ENCODE measurements at places on chromosomes 16 and 17.

DNA sequence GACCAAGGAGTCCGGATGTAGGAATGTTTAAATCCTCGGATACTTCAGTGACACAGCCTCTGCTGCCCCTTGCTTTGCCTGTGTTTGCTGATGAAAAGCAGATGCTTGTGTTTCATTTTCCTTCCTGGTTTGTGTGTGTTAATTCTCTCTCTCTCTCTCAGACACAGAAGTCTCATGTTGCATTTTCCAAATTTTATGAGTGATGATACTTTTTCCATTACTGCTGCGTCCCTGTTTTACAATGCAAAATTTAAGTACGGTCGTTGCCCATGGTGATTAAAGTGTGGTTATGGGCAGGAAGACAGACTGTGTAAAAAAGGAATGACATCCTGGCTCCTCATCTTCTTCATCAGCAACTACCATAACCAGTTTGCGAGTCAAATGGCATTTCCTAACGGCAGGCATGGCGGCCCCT, 5.7 kb downstream of the RMI2 start:
- no peak for DNase-seq

DNA sequence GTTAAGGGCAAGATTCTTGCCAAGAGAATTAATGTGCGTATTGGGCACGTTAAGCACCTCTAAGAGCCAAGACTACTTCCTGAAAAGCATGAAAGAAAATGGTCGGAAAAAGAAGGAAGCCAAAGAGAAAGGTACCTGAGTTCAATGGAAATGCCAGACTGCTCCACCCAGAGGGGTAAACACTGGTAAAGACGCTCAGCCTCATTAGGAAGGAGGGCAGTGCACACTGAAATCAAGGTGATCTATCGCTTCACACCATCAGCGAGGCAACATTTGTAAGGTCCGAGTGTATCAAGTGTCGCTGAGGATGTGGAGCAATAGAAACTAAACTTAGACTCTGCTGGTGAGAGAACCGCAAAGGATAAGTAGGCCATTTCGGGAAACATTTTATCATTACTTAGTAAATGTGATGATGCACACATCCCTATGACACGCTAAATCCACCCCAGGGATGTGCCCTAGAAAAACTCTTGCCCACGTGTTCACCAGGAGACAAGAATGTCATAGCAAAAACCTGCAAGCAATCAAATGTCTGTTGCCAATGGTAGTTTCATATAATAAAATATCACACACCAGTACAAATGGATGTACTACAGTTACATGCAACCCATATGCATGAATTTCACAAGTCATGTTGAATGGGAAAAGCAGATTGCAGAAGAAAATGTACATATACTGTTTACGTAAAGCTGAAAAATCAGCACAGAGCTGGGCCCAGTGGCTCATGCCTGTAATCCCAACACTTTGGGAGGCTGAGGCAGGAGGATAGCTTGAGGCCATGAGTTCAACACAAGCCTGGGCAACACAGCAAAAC, 23.6 kb downstream of the CNTROB start:
- DNase-seq, result no peak

DNA sequence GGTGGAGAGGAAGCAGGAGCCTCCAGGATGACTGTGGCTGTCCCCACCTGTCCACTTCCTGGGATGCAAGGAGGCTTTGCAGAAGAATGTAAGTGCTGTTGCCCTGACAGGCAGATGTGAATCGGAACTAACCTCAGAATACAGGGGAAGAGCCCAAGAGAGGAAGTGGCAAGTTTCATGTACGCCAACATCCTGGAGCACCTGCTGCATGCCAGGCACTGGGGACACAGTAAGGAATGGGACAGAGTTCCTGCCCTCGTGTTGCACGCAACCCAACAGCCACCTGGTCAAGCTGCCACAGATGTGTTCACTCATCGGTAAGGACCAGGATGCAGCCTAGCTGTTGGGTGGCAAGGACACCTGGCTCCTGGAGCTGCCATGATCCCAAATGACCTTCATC, 98.6 kb upstream of the RPL38 start:
- DNase-seq, result no peak

- DNase-seq, result no peak
These were observed 31.3 kb downstream of the COX4I1 start for GRCh38 chr16:85830821-85831220.

DNA sequence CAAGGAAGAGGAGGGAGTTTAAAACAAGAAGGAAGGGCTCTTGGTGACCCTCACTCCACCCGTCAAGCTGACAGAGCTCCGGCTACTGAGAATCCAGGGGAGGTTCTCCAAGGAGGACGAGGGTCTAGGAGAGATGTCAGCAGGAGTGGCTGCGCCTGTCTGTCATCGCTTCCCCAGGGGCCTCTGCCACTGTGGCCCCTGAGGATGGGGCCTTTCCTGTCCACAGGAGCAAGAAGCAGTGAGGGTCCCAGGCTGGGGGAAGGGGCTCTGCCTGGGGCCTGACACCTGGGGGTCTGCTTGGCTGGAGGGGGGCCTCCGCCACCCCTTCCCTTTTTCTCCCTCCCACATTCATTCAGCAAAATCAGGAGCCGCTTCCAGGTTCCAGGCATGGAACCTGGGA, 66.5 kb upstream of the TNRC6C start:
- no peak for DNase-seq
